Fibroblast of skin of left biceps (primary cell): ENCODE measurements at places on chromosomes 11 and 22.
A peak's percentile ranks its signal among the peaks of the same experiment; 100 is the strongest.

DNA sequence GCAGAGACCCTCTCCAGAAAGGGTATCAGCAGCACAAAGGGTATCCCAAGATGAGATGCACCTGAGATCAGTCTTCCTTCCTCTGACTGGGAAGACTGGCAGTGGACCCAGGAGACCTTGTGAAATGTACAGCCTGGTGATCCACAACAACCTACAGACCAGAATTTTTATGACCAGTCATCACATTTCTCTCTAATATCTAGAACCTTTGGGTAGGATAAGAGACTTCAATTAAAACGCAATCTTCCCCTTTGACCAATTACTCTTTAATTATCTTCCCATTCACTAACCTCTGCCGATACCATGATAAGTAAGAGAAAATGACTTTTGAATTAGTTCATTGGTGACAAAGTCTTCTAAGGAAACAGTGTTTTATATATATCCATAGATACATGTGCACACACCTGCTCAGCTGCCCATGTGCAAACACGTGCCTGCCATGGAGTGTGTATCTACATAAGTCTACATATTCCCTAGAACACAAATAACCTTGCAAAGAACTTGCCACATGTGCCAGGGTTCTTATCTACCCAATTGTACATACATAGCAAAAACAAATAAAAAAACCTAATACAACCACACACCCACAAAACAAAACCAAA, 44.2 kb upstream of the SLC5A1 start:
- no peak for DNase-seq

DNA sequence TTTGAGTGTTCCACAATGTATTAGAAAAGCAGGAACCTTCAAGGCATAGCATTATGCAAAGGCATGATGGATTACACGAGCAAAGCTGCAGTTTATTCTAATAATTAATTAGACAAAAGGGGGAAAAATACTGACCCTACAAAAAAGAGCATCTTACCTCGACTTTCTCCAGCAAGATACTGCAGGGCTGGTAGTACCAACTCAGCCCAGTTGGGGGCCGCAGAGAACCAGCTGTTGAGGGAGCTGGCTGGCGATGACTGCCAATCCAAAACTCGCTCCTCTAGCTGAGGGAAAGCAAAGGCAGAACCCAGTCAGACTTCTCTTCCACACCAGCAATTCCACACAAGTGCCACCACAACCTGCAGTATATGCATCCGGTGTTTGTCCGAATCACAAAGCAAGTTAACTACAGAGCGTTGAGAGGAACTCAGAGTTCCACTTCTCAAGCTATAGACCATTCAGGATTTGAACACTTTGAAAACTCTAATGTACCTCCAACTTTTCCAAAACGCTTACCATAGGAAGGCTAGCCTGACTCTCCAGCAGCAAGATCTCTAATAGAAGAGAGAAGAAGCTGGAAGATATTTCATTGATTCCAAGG, 13.7 kb downstream of the NFRKB start:
- DNase-seq = no peak

- no peak for DNase-seq
Observed at GRCh38 chr11:68505596-68505995, 45.0 kb downstream of the PPP6R3 start.

DNA sequence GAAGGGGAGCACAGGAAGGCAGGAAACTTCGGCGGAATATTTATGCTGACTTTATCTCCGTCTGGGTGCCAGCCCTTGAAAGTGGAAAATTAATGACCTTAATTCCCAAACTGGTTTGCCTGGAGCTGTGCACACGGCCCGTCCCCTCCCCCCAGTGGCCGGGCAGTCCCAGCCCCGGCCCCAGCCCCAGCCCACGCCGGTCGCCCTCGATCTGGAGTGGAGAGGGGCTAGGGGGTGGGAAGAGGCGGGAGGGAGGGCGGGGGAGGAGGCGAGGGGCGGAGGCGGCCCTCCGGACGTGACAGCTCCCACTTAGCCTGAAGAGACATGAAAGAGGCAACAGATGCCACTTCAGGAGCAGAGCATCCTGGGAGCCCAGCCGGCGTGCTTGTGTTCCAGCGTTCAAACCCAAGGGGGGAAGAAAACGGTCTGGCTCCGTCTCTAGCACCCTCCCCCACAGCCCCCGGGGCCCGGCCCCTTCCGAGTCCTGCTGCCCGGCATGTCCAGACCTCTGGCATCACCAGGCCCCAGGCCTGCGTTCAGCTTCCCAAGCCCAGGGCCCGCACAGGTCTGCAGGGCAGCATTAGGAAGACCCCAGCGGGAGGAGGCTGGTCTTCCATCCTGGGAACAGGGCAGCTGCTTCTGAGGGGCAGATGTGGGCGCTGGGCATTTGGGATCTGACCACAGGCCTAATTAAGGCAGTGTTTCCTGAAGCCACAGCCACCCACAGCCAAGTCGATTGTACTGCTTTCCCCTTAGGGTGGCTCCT, 20.0 kb upstream of the LMO1 start:
- DNase-seq = no peak

GRCh38 chr11:22472306-22472705, 134.1 kb downstream of the SLC17A6 start:
- no peak for DNase-seq

GRCh38 chr11:61147271-61147670, 14.0 kb downstream of the VPS37C start:
- no peak for DNase-seq

GRCh38 chr11:126988655-126989054, 11.9 kb downstream of the KIRREL3 start:
- no peak for DNase-seq

- DNase-seq = no peak
Observed at GRCh38 chr11:107769189-107769588, 57.3 kb upstream of the SLN start.

DNA sequence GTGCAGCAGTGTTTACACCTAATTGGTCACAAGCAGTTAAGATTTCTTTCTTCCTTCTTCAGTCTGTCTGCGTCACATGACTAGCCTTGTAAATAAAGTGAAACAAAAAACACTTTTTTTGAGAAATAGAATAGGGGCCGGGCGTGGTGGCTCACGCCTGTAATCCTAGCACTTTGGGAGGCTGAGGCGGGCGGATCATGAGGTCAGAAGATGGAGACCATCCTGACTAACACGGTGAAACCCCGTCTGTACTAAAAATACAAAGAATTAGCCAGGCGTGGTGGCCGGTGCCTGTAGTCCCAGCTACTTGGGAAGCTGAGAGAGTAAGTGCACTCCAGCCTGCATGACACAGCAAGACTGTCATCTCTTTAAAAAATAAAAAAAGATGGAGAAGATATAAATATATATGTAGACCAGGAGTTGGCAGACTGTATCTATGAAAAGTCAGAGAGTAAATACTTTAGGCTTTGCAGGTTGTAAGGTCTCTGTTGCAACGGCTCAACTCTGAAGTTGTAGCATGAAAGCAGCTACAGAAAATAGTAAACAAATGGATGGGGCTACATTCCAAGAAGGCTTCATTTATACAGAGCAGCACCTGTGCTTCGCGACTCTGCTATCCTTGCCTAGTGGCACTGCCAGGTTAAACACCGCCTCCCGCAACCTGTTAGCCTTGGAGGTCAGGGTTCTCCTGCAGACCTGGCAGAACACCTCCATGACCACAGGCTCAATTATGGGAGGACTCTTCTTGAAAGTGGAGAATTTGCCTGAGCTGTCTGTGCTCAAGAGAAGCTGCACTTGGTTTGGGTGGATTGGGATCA, 55.9 kb downstream of the PPP6R2 start:
- no peak for DNase-seq

DNA sequence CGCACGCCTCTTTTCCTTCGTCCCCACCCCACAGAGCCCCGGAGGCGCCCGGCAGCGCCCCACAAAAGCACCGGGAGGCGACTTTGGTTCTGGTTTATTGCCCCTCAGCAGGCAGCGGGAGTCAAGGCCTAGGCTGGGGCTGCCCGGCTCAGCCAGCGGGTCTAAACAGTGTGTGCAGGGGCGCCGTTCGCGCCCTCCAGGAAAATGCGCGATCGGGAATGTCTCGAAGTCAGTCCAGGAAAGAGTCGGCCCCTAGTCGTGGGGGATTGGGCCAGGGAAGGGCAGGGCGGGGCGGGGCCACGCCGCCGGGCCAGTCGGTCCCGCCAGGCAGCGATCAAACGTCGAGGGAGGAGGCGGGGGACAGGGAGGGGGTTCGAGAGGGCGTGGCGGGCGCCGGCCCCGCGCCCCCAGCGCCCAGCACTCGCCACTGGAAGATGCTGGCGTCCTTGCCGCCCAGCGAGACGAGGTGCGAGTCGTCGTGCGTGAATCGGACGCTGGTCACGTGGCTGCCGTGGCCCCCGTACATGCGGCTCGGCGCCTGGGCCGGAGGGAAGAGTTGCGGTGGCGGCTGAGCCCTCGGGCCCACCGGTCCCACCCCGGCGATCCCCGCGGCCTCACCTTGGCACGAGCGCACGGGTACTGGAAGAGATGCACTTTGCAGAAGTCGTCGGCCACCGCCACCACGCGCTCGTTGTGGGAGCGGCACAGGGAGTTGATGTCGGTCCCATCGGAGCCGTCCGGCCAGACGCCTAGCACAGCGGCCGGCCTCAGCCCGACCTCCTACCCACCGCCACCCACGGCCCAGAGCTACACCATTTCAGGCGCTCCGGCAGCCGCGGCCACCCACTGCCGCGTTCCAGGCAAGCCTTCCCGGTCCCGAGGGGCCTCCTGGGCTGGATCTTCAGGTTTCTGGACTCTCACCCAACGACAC, 741 bp upstream of the MTA2 start:
- peak; percentile 20 for DNase-seq

GRCh38 chr22:49565516-49565855, 262.2 kb downstream of the BRD1 start:
- DNase-seq = no peak

DNA sequence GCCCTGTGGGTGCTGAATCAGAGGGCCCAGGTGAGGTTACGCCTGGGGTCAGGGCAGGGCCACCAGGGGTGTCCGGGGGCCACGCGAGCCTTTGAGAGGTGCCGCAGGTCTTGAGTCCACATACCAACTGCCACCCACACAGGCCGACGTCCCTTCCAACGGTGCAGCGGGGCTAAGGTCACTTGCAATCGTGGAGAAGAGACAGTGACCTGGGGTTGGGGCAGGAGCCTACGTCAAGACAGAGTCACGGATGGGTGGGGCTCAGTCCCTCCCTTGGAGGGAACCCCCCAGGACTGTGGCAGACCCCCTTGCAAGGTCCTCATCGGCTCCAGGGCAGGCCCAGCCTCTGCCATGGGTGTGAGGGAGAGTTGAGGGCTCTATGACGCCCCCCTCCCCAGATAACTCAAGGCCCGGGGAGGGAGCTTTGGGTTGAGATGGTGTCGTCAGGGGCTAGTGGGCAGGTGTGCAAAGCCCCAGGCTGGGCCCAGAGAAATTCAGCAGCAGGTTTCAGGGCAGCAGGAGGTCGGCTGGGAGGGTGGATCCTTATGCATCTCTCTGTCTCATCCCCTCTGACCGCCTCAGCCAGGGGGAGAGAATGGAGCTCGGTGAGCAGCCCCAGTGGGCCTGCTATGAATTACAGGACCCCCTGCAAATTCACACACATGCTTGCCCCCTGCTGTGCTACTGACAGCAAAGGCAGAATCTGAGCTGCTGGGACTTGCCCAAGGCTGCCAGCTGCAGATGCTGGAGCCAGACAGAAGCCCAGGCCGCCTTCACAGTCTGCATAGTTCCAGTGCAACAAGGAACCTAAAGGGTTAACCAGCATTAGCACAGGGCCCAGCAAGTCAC, 60.0 kb downstream of the MYEOV start:
- no peak for DNase-seq

- DNase-seq = no peak
Observed at GRCh38 chr11:59172345-59173079, 580 bp downstream of the DTX4 start.

GRCh38 chr11:61968758-61969390, 1.4 kb upstream of the FTH1 start:
- no peak for DNase-seq

GRCh38 chr11:2442589-2442988, 1.7 kb downstream of the TRPM5 start:
- no peak for DNase-seq

- no peak for DNase-seq
Observed at GRCh38 chr11:114257621-114258558, 38.3 kb upstream of the NNMT start.

DNA sequence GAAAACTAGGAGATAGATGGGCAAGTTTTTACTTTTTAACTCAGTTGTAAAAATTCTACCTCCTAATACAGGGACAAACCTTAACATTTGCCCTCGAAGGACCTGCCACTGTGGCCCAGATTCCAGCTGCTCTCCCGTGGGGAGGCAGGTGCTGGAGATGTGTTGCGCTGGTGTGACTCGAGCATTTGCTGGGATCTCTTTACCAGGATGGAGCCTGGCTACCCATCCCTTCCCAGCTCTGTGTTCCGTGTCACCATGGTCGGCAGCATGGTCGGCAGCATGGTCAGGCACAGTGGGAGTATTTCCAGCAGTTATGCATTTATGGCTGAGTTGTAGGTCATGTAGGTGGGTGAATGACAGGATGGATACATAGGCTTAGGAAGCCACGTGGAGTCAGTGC, 41.1 kb downstream of the OTOG start:
- no peak for DNase-seq

DNA sequence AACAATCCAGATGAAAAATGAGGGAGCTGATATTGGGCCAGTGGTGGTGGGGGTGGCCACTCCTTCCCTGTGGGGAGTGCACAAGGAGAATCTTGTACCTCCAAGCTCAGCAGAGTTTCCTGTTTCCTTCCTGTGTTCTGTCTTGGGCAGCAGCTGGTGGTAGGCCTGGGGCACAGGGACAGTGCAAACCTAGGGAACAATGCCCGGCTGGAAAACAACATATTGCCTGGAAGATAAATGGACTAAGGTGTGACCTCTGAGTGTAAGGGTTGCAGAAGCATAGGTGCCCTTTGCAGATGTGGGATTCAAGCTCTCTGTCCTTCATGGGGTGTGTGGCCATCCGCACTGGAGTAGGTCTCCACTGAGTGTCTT, 5.8 kb upstream of the JAM3 start:
- no peak for DNase-seq

DNA sequence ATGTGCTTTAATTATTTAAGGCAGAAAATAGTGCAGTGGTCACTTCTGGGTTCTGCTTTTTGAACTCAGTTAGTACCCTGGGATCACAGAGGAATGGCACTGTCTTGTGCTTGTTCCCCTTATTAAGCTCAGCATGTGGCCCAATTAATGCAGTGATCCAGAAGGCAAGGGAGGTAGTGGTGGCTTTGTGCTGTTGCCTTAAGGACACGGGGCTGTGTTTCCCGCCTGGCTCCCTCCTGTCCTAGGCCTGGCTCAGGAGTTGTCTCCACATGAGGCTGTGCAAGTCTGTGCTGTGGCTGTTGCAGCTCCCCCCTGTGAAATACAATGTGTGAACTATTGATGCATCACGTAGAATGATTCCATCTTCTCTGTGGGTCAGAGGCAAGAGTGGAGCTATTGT, 49.2 kb upstream of the CABP7 start:
- DNase-seq = no peak
